ENCODE measurements at places on chromosomes 3 and 15. TPM values are rescaled to one million over a fixed set of nuclear protein-coding genes. Genes with fewer than 3 reads are reported as not detected.

Gene CP
- 35.6 TPM for total RNA-seq

Gene GABRR3
- total RNA-seq = not detected

Gene GRAMD1C
- 2.0 TPM for total RNA-seq

Gene SIDT1
- total RNA-seq = 0.79 TPM

Gene MYRIP
- 6.8 TPM for total RNA-seq

DNA sequence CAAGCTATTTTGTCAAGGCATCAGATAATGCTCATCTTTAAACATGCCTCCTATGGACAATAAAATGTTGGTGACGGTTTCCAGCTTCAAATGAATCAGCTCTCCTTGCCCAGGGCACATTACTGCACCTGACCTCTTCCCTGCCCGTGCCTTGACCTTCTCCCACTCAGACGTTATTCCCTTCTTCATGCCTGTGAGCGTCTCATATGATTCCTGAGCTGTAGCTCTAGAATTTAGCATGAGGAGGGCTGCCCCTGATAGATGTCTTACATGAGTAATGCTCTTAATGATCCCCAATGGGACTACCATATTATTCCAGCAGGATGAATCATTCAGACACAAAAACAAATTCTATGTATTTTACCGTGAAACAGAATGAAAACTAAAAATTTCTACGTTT lies 762.7 kb downstream of the ROBO1 start:
- no peak for DNase-seq

DNA sequence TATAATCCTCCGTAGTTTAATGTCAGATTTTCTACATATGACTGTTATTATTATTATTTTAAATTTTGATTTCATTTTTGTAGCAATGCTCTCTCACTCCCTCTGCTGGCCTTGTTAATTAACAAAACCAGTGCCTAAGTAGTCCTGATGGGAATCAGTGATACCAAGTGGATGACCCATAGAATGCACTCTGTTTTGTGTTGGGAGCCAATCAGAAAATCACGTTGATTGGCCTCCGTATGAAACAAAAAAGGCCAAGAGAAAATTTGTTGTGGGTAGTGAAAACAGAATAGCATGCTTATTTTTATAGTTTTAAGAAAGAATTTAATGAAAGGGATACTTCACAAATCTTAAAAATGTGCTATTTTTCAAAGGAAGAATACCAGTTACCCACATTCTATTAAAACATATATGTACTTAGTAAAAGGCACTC lies 34.4 kb upstream of the MEIS2 start:
- no peak for DNase-seq

GRCh38 chr3:46337911-46338310 lies 16.0 kb upstream of the CCR2 start:
- no peak for DNase-seq

DNA sequence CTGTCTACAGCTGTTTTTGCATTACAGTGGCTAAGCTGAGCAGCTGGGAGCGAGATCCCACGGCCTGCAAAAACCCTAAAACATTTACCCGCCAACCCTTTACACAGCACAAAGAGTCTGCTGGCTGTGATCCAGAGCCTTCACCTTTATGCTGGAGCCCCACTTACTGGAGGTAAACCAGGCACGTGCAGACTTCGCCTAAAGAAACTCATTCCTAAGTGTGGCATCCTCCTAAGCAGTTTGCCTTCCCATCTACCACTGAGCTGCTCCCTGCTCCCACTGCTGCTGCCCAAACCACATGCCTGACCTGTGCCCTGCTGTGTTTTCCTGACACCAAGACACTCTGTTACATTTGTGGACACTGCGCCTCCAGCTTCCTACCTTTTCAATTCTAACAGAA lies 53.0 kb downstream of the CHSY1 start:
- no peak for DNase-seq

DNA sequence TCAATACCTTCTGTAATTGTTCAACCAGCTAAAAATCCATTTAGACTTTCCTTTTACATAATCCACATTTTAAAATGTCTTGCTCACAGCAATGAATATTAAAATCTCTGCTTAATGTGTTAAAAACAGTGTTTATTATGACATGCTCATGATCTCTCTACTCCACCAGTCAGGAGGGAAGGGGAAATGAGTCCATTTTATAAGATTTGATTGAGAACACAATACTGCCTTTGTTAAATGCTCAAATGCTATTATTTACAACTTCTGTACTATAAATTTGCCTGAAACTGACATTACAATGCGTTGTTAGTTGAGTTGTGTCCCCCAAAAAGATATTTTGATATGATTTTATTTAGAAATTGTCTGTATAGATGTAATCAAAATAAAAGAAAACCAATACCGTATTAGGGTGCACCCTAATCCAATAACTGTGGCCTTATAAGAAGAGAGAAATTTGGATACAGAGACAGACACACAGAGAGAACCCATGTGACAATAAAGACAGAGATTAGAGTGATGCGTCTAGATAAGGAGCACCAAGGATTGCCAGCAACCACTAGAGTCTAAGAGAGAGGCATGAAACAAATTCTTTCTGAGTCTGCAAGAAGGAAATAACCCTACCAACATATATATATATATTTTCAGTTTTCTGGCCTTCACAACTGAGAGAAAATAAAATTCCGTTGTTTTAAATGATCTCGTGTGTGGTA lies 9.1 kb upstream of the PLSCR4 start:
- DNase-seq = no peak

GRCh38 chr15:71294911-71295602 lies 179.8 kb downstream of the THSD4 start:
- DNase-seq = peak; percentile 47

- DNase-seq = peak; percentile 38
These were observed 26.9 kb upstream of the LCTL start for GRCh38 chr15:66592505-66593218.

GRCh38 chr15:74917676-74918075 lies 11.0 kb upstream of the FAM219B start:
- DNase-seq = no peak

DNA sequence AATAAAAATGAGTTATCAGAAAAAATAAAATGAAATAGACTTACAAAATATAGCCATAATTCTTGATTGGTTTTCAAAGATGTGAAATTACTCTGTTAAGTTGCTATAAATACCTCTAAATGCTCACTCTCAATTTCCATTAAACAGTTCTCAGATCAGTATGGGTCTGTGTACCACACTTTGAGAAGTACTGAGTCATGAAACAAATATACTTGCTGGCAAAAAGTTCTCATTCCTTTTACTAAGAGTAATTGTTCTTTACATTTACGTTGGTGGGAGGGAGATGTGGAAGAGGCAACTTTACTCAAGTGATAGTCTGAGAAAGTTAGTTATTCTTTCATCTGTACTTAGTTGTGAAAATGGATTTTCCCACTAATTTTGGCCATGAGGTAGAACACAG lies 96.3 kb downstream of the ZNF385D start:
- DNase-seq = no peak

- no peak for DNase-seq
These were observed 41.4 kb downstream of the CHSY1 start for GRCh38 chr15:101210466-101210865.

DNA sequence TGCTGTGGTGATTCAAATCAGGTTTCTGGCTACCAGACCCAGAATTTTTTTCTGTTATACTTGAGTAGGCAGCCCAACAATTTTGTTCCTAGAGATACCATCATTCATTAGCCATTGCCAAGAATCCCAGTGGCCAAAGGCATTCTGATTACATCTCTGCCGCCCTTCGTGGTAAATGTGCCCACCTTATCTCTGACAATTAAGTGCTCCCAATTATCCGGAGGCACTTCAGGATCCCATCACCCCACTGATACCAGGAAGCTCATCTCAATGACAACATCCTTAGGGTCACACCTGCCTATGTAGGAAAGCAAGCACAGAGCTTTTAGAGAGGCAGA lies 43.2 kb upstream of the RPL35A start:
- DNase-seq = no peak

DNA sequence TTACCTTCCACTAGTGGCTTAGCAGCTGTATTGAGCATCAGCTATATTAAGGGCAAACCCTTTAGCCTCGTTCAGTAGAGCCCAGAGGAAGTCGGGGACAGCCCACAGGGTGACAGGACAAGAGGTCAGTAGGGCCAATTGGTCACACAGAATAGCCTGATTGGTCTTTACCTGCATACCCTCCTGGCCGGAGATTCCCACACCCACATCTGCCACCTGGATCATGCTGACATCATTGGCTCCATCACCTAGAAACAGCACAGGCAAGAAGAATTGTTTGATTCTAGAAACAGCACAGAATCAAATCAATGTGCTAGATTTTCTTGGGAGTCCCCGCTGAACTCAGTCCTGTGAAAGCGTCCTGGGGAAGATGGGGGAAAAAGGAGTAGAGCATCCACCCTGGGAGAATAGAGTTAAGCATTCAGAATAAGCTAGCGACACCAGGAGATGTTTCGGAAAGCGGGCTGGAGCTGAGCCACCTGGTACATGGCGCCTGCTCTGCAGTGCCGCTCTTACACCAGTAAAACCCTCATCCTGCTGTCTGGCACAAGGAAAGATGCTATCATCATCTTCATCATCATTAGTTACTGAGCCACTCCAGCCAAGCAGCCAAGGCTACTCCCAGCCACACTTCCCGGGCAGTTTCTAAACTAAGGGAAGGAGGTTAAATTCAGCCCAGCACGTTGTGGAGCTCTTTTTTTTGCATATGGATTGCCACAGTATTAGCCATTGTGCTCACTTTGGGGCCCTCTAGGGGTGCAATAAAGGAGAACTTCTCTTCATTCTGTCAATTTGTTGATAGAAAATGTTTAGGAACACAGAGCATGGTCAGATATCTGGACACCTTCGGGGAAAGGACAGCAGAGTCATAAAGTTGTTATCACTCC lies 171.3 kb downstream of the ATP10A start:
- no peak for DNase-seq

DNA sequence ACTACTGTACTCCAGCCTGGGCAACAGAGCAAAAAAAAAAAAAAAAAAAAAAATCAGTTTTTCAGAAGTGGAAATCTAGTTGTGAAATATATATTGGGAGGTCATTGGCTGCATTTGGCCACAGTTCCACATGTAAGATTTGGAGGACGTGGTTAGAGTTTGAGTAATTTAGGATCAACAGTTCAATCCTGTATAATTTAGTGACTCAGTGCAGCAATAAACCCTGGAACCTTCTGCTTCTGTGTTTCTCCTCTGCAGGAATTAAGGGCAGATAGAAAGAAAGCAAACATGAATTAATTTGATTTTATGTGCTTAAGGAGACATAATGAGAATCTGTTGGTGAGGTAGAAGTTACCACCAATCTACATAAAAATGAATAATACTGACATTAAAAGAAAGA lies 347.0 kb downstream of the PTPRG start:
- no peak for DNase-seq

DNA sequence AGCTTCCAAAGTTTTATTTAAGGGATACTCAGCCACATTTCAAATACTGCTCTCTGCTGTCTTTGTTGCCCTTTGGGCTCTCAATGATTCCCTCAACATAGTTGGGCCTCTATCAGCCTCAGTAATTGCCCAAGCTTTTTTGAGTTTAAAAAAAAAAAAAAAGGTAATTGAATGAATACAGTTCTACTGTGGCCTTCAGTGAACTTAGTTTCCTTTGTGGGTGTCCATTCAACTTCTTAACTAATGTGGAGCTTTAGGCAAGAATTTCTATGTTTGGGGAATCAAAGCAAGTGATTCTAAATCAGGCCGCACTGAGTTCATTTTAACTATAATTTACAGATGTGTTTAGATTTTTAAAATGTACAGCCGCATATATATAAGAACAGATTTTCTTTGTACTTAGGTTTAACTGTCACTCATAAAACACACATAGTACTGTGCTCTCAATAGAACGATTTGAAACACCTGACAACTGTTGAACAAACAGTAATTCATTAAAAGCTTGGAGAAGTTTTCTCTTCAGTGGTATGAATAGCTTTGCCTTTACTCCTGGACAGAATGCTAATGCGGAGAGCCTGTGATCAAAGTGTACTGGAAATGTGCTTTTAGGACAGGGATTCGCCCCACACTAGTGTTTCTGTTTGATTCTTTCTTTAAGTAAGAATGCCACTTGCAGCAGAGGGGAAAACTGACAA lies 844.9 kb upstream of the SEMA6D start:
- no peak for DNase-seq

DNA sequence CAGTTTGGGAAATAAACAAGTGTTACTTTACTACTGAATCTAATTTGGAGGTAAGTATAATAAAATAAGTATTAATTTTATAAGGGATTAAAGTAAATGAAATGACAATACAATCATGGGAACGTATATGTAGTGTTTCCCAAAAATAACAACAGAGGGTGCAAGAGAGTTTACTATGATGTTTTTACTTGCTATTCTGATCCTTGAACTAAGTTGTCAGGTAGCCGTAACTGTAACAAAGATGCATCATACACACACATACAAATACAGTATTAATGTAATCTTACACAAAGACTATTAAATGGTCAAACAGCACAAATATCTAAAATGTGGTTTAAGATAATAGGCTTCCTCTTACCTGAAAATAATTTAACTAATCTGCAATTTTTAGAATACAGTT lies 311.4 kb downstream of the TBC1D5 start:
- no peak for DNase-seq

Measured in left cardiac atrium (tissue), 4 donors.